ENCODE measurements at places on chromosomes 4 and X. TPM values are rescaled to one million over a fixed set of nuclear protein-coding genes. Genes with fewer than 3 reads are reported as not detected.

Gene ASMT
- polyA plus RNA-seq = not detected

Gene PCDH10
- polyA plus RNA-seq = 0.05 TPM

Gene SSX2
- polyA plus RNA-seq = not detected

Gene ACE2
- polyA plus RNA-seq = 13.5 TPM

Gene SSX4B
- polyA plus RNA-seq = not detected

Gene PAGE5
- not detected for polyA plus RNA-seq

Gene ABCB7
- 16.2 TPM for polyA plus RNA-seq

Gene MXRA5
- 0.03 TPM for polyA plus RNA-seq

Gene DMD
- 23.1 TPM for polyA plus RNA-seq

Gene CNGA2
- not detected for polyA plus RNA-seq

Gene IGFBP7
- 93.7 TPM for polyA plus RNA-seq

Gene GPR173
- 0.03 TPM for polyA plus RNA-seq

Gene TCP11X2
- not detected for polyA plus RNA-seq

Gene PDLIM5
- 215 TPM for polyA plus RNA-seq

Gene PITX2
- 54.2 TPM for polyA plus RNA-seq

Gene SPIN2B
- 6.1 TPM for polyA plus RNA-seq

Gene PAGE2
- polyA plus RNA-seq = not detected

Gene PDCL2
- not detected for polyA plus RNA-seq

Gene NPNT
- 4.1 TPM for polyA plus RNA-seq

Gene GCNA
- polyA plus RNA-seq = 2.9 TPM

Gene PPID
- polyA plus RNA-seq = 162 TPM

Gene FGFBP1
- 0.08 TPM for polyA plus RNA-seq

Gene RIPPLY1
- 0.34 TPM for polyA plus RNA-seq

Gene ERVMER34-1
- not detected for polyA plus RNA-seq

Gene DNAAF6
- polyA plus RNA-seq = not detected

Gene HSFX4
- polyA plus RNA-seq = not detected

Gene FGF5
- not detected for polyA plus RNA-seq

Gene MAGED4
- 0.69 TPM for polyA plus RNA-seq

Gene SUPT20HL2
- polyA plus RNA-seq = not detected

Gene PLAC8
- polyA plus RNA-seq = 0.33 TPM

Gene SMIM10
- 2.6 TPM for polyA plus RNA-seq

Gene NPY2R
- polyA plus RNA-seq = not detected

Gene BEND2
- 0.04 TPM for polyA plus RNA-seq

Gene PPBP
- not detected for polyA plus RNA-seq

Gene ARMCX2
- 6.2 TPM for polyA plus RNA-seq

Gene IRS4
- not detected for polyA plus RNA-seq

Gene PLAC1
- not detected for polyA plus RNA-seq

Gene PPEF1
- 0.04 TPM for polyA plus RNA-seq

Gene TRPC5OS
- polyA plus RNA-seq = not detected

Gene RGS12
- polyA plus RNA-seq = 7.5 TPM

Gene CXCL9
- polyA plus RNA-seq = 0.14 TPM

Gene MAGEA2B
- not detected for polyA plus RNA-seq

Gene CCDC120
- 0.40 TPM for polyA plus RNA-seq

Gene MBNL3
- 0.25 TPM for polyA plus RNA-seq

Gene ZDHHC15
- polyA plus RNA-seq = 0.16 TPM

Gene HELT
- polyA plus RNA-seq = not detected

Gene CABS1
- not detected for polyA plus RNA-seq

Gene GRIA3
- not detected for polyA plus RNA-seq

Gene RAP2C
- polyA plus RNA-seq = 15.0 TPM
